ENCODE measurements at places on chromosomes 13 and 19. TPM values are rescaled to one million over a fixed set of nuclear protein-coding genes. Genes with fewer than 3 reads are reported as not detected.
A peak's percentile ranks its signal among the peaks of the same experiment; 100 is the strongest.

The EFNB2 gene
- 12.6 TPM for total RNA-seq

The ZNF627 gene
- 11.7 TPM for total RNA-seq

DNA sequence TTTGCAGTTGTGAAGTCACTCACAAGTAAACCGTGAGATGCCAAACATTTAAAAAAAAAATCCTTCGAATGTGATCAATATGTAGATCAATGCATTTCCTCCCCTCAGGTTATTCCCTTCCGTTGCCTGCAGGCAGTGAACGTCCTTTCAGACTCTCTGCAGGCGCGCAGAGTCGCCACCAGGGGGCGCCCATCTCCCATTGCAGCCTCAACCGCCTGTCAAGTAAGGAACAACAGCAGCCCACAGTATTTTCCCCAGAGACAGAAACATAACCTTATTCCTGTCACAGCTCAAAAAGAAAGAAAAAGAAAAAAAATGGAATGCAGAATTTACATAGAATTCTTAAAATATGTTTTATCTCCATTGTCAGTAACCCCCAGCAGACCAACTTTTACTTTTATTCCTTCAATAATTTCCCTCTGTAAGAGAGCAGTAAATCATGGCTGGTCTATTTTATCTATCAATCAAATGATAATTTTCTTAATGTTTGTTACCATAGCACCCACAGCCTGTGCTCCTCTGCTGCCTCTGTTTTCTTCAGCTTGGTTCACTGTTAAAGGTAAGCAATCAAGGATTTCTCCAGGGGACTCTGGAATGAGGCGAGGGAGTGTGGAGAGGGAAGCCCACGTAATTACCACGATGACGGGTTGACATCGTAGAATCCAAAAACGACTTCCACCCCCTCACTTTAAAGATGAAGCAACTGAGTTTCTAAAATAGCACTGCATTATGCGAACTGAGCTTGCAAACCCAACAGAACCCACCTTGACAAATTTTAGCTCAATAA, 637.6 kb upstream of the ARGLU1 start:
- peak; percentile 49 for DNase-seq

- DNase-seq = no peak
Observed at GRCh38 chr19:57887195-57887941, 1.5 kb downstream of the ZNF814 start.

GRCh38 chr19:13037731-13038130, 42.5 kb downstream of the NFIX start:
- DNase-seq = no peak

DNA sequence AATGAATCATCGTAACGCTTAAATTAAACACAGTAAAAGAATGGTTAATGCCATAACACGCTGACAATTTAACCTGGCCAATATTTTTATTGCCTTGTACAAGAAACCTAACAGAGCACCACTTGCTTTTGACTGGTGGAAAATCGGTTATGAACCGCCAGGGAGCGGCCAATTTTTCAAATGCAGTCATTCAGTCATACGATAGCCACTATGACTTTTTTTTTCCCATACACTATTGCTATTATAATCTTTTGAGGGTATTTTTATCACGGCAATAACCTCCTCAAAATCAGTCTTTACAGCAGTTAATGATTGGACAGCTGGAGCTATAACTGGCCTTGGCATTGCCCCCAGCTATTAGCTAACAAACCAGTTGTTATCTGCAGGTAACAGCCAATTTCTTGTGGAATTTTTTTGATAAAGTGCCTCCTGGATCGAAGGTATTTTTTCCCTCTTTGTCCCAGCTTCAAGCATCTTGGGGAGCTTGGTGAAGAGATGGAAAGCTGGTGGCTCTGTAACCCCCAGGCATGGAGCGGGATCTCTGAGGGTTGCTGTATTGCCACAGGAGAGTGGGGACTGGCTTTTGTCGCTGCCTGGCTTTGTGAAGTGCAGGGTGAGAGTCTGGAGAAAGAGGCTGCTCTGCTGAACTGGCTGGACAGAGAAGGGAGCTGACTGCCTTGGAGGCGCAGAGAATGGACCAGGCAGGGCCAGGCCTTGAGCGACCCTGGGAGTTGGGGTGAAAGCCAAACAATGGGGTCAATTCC, 198.4 kb upstream of the ZNF536 start:
- DNase-seq = no peak

- DNase-seq = no peak
Observed at GRCh38 chr13:113734099-113734825, 24.8 kb upstream of the TMEM255B start.

DNA sequence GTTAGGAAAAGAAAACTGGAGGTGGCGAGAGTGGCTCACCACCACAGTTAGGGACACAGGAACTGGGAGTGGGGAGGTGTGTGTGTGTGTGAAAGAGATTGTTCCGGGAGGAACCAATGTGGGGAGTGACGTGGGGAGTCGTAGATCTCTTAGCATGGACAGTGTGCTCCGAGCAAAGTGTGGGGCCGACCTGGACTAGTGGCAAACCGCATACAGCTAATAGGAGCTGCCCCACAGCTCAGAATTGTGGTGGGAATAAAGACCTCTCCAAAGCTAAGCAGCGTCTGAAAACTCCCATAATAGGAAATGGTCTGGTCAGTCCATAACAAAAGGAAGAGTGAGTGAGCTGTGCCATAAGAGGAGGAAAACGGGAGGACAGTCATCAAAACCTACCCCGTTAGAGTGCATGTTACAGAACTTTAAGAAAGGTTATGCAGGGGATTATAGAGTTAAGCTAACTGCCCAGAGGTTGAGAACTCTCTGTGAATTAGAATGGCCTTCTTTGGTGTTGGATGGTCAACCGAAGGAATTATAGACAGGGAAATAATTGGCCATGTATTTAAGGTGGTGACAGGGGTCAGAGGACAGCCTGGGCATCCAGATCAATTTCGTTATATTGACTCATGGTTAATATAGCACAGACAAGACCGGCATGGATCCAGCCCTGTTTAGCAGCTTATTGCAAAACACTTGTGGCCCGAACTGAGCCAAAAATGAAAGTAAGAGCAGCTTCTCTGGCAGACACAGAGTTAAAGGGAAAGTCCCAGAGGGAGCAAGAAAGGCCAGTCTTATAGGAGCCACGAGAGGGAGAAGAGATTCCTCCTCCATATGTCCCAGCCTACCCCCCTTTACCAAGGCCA, 8.9 kb upstream of the SLC15A1 start:
- no peak for DNase-seq

GRCh38 chr13:51156648-51157047, 45.6 kb upstream of the C13orf42 start:
- no peak for DNase-seq

- DNase-seq = no peak
Observed at GRCh38 chr13:39401756-39402155, 201.2 kb downstream of the LHFPL6 start.

- DNase-seq = no peak
Observed at GRCh38 chr13:67227131-67227983, 2.8 kb downstream of the PCDH9 start.

GRCh38 chr13:65368832-65369231, 1861.3 kb downstream of the PCDH9 start:
- DNase-seq = no peak

DNA sequence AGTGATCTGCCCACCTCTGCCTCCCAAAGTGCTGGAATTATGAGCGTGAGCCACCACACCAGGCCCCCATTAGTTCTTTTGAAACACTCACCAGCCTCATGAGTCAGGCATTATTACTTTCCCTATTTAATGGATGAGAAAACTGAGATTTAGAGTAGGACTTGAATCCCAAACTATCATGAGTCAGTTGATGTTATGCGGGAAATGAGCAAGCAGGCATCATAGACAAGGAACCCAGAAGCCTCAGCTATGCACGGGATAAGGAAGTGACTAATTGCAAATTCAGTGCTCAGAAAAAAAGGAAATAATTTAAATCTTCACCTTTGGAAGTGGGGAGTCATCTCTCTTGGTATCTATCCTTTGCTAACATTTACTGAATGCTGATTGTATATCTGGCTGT, 217.5 kb downstream of the ABCC4 start:
- no peak for DNase-seq

DNA sequence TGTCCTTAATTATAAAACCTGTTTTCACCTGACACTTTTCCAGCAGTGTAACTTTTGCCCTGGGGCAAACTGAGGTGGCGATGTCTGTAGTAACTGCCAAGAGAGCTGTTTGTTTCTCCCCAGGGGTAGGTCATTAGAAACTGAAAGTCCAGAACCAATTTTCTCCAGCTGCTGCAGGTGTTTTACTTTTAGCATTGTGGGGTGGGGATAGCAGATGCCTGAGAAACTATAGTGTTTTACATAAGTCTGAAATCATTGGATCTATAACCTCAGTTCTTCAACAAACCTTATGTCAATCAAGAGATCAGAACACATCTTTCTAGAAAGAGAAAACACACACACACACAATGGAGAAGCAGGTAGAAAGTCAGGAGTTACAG, 92.7 kb downstream of the LHFPL6 start:
- DNase-seq = no peak

Data from tibial nerve (tissue), 4 donors.